H54 (cell line): ENCODE measurements at places on chromosomes 1 and 21.
A peak's percentile ranks its signal among the peaks of the same experiment; 100 is the strongest.

- DNase-seq, result peak; percentile 46
Observed at GRCh38 chr1:29709704-29710280, 473.5 kb downstream of the PTPRU start.

GRCh38 chr21:18548249-18548648 lies 144.7 kb upstream of the TMPRSS15 start:
- no peak for DNase-seq

GRCh38 chr1:172733815-172734214 lies 74.9 kb downstream of the FASLG start:
- no peak for DNase-seq

GRCh38 chr21:42350318-42350910 lies 380 bp downstream of the TFF2 start:
- no peak for DNase-seq

DNA sequence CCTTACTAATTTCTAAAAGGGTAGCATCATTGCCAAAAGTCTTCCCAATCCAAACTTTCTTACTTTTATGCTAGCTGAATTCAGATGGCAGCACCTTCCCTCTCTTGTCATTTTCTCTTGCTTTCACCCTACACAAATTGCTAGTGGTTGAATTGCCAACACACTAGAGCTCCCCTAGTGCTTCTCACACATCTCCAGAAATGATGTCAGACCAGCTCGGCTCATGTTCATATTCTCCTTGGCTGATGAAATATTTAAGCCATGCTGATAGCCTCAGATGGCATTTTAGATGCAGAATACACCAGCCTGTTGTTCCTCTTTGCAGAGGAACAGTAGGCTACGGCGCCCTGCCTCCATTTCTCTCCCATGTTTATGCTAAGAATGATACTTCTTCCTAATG lies 256.9 kb downstream of the PTBP2 start:
- DNase-seq, result no peak
